ENCODE measurements at places on chromosomes 1 and 21.
A peak's percentile ranks its signal among the peaks of the same experiment; 100 is the strongest.

DNA sequence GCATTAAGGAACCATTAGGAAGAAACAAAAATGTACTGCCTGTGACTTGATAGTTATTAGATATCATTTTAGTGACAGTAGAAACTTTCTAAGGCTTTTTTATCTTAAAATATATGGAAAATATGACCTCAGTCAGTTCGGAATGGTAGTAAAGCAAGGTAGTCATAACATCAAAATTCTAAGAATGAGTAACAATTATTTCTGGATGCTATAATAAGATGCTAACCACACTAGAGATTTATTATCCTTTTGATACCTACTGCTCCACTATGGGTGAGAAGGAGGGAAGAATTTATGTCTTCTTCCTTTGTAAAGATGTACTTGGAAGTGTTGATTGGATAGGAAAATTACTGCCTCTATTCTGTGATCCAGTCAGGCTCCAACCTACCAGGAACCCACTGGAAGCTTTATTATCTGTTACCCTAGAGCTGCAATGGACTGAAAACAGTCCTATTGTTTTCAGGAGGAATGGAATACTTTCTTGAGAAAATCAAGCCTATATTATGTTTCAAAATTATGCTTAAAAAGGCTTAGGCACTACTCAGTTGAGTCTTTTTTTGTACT is 8.8 kb downstream of the FMN2 start:
- no peaks in the 10 kb centered on the region for H3K4me1 ChIP-seq
- no peak for DNase-seq
- peaks cover 5% of the 10 kb centered on the region for H3K27me3 ChIP-seq
- no peak overlapping the region for H3K27ac ChIP-seq

DNA sequence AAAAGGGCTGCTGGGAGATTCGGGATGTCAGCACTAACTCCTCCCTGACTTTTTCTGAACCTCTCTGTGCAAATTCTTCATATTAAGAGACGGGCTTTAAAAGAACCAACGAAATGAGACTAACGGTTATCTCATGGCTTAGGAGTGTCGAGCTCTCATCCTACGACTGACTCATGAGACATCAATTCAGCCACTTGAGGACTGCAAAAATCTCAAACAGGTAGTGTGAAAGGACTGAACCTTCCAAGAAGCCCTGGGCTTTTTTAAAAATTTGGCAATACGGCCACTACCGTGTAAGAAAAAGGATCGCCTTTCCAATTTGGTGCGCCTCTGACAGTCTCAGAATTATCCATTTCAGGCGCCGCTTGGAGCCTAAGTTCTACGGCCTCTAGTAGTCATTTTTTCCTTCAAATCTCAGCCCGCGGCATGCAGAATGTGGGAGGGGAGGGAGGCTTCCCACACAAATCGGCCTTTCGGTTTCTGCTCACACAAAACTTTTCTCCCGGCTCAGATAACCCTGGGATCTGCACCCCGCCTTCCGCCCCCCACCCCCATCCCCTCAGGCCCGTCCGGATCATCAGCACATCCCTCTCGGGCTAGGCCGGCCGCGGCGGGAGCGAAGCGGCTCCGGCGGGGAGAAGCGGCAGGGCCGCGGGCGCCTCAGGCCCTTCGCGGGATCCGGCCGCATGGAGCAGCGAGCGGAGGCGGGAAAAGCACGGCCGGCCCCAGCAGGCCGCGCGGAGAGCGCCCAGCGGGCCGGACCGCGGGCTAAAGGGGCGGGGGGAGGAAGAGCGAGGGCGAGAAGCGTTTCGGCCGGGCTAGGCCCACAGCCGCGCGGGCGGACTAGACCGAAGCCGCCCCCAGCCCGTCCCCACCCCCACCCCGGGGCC is 618 bp downstream of the HNRNPR start:
- peaks cover 41% of the 10 kb centered on the region for H3K4me1 ChIP-seq
- DNase-seq = peak; percentile 55
- H3K36me3 ChIP-seq = peaks cover 37% of the 10 kb centered on the region
- H3K27me3 ChIP-seq = no peaks in the 10 kb centered on the region
- peak overlapping the region; percentile 86 for H3K4me3 ChIP-seq
- H3K27ac ChIP-seq = peak overlapping the region; percentile 94

- no peaks in the 10 kb centered on the region for H3K27me3 ChIP-seq
- H3K27ac ChIP-seq = peak overlapping the region; percentile 82
- H3K4me1 ChIP-seq = peaks cover 41% of the 10 kb centered on the region
- H3K36me3 ChIP-seq = no peaks in the 10 kb centered on the region
- peak; percentile 73 for DNase-seq
Measured at GRCh38 chr1:27605796-27606707, 2.1 kb upstream of the AHDC1 start.

- H3K36me3 ChIP-seq = no peaks in the 10 kb centered on the region
- no peak within 1 kb of the TSS for H3K27ac ChIP-seq
- peaks cover 76% of the 10 kb centered on the region for H3K27me3 ChIP-seq
- H3K4me3 ChIP-seq = peak within 1 kb of the TSS; percentile 68
Measured at GRCh38 chr1:119647734-119648619, at the start of gene ZNF697. TSS of gene ZNF697 (minus strand) at chr1:119648266. CDS start at chr1:119626100, 22,166 bp downstream.

- no peaks in the 10 kb centered on the region for H3K27me3 ChIP-seq
- no peaks in the 10 kb centered on the region for H3K4me1 ChIP-seq
- H3K27ac ChIP-seq = no peak overlapping the region
- H3K36me3 ChIP-seq = peaks cover 67% of the 10 kb centered on the region
- no peak for DNase-seq
Measured at GRCh38 chr1:108141621-108142020, 58.5 kb downstream of the SLC25A24 start.
